Subcutaneous preadipocyte (primary cell): ENCODE measurements at places on chromosomes 16 and 17. TPM values are rescaled to one million over a fixed set of nuclear protein-coding genes. Genes with fewer than 3 reads are reported as not detected.

MT1B gene
- total RNA-seq = not detected in 2 replicates

TNFRSF13B gene
- total RNA-seq = not detected in 2 replicates

ATP5PD gene
- total RNA-seq = 234 and 356 TPM in 2 replicates

PRKCB gene
- total RNA-seq = under 0.01 TPM in 1 of 2 replicates, not detected in the other

ACSM2A gene
- total RNA-seq = not detected in 2 replicates

FGF11 gene
- total RNA-seq = under 0.01 and 0.37 TPM in 2 replicates
